Osteoblast (primary cell): ENCODE measurements at places on chromosomes 3 and 15. TPM values are rescaled to one million over a fixed set of nuclear protein-coding genes. Genes with fewer than 3 reads are reported as not detected.

GRCh38 chr3:197417911-197418618, 119.7 kb upstream of the DLG1 start:
- DNase-seq, result no peak

Gene SNTN
- not detected in 2 replicates for total RNA-seq

Gene CMTM8
- 1.4 and 4.4 TPM in 2 replicates for total RNA-seq

DNA sequence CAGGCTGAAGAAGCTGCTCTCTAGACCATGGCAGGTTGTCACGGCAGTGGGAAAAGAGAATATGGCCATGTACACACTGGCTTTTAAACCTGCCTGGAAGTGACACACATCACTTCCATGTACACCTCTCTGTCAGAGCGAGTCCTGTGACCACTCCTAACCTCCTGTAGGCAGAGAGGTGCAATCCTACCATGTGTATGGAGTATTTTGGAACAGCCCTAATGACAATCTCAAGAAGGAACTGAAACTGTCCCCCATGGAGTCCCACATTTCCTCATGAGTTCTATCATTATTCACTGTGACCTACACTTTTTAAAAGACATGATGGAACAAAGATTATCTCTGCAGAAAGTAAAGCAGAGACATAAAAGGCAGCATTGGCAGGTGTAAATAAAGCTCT, 153.4 kb upstream of the PFN2 start:
- no peak for DNase-seq

DNA sequence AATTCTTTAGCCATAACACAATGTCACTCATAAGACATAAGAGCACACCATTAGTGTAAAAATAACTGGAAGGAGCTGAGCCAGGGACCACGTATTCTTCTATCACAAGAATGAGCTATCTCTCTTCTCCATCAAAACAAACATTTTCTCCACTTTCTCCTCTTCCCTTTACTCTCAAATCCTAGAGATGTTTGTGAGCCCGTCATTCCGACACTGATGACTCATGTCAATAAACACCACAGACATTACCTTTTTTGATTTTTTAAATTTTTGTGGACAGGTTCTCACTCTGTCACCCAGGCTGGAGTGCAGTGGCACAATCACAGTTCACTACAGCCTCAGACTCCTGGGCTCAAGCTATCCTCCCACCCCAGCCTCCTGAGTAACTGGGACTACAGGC, 86.6 kb downstream of the MEX3B start:
- DNase-seq, result no peak

Gene LSM3
- total RNA-seq, result 5.1 and 5.6 TPM in 2 replicates

DNA sequence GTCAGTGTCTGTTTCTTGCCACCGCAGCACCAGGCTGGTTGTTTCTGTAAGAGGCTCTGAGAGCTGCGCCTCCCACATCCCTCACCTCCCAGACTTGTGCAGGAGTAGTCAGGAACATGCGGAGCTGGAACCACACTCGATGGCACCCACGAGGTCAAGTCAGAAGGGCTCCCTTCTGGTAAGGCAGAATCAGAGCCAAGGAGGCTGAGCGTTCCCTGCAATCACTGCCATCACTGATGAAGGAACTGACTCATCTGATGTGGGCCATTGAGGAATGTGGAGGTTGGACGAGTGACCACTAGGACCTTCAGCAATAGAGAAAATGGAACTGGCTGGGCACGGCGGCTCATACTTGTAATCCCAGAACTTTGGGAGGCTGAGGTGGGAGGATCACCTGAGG, 35.7 kb upstream of the BLM start:
- no peak for DNase-seq

DNA sequence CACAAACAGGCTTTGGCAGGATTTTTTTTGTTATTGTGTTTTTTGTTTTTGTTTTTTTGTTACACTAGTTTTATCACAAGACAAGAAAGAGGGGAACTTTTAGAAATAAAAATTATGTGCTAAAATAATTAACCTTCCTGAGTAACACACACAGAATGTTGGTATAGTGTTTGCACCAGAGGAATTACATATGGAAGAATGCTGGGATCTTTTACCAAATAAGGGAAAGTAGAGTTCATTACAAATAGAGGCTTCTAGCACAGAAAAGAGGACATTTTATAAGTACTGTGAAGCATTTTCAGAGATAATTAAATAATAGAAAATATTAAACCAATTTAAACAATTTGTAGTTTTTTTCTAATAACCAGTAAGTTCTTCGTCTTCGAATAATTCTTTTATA, 116.0 kb downstream of the IGF1R start:
- no peak for DNase-seq

- no peak for DNase-seq
Observed at GRCh38 chr3:28743831-28744230, 395.2 kb upstream of the AZI2 start.

GRCh38 chr3:8458238-8458661, 43.4 kb upstream of the LMCD1 start:
- DNase-seq, result peak; percentile 50

DNA sequence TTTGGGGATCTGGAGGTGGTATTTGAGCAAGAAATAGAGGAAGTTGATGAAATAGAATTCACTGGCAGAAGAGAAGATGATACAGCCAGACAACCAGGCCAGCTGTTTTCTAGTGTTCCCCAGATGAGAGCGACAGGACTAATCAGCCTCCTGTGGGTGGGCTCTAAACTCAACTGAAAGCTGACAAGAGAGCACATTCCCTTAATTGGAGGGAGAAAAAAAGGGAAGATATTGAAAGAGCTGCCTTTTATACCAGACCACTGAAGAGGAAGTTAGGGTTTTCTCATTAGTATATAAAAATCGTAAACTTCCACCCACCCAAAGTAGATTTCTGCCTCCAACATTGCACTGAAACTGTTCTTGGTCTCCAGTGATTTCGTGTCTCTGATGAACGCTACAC, 6.5 kb upstream of the TM4SF19 start:
- no peak for DNase-seq

- no peak for DNase-seq
Observed at GRCh38 chr15:91114301-91114700, 14.2 kb downstream of the SV2B start.

DNA sequence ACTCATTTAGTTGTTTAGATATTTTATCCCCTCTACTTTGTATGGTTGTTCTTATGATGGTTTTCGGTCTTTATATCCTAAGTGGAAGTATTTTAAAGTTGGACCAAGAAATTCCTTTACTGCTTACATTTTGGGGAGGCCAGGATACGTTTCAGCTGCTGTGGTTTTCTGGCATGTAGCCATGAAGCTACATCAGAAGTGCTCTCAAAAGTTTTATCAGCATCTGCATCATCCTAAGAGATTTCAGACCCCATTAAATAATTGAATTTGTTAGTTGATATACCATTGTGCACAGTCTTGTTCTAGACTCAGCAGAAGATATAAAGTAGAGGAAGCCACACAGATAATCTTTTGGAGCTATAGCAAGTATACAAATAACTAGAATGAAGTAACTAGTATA, 50.1 kb upstream of the SKOR1 start:
- no peak for DNase-seq

DNA sequence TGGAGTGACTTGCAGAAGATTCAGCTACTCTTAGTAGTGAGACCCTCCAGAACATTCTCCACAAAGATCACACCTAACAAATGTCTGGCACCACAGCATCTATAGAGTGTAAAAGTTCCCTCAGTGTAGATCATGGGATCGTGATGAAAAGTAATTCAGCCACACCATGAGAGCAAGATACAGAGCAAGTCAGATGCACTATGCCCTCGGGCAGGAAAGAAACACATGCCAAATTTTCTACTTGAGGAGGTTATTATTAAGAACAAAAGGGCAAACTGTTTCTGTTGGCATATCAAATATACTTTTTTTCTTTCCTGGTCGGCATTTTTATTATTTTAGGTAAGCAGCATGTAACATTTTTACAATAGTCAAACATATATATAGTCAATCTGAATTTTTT, 44.8 kb upstream of the SNTN start:
- no peak for DNase-seq

Gene RBP2
- not detected in 2 replicates for total RNA-seq

DNA sequence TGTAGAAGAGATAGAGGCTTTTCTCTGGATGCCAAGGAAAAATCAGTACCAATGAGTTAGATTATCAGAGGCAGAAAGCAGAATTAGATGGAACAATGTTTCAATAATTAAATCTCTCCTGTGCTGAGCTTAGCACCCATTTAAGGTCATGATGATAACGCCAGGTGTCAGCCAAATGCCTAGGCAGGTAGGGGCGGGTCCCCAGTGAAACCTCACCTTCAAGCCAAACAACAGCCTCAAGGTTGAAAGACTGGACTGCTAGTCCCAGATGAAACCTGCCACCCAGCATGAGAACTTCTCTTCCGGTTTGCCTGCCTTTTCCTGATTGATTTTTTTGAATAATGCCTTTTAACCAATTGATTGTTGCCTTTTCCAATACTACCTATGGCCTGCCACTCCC, 363.0 kb downstream of the PLOD2 start:
- DNase-seq, result no peak
